ENCODE measurements at places on chromosomes 1 and 21. TPM values are rescaled to one million over a fixed set of nuclear protein-coding genes. Genes with fewer than 3 reads are reported as not detected.

Gene OR2AK2
- 0.88 TPM for total RNA-seq

Gene SIM2
- not detected for total RNA-seq

Gene EPHB2
- 0.14 TPM for total RNA-seq

Gene TRABD2B
- not detected for total RNA-seq

Gene RGS2
- 268 TPM for total RNA-seq

Gene HTR6
- 0.18 TPM for total RNA-seq

Gene S100A7
- total RNA-seq, result not detected

Gene GBP1
- total RNA-seq, result 34.8 TPM

Gene PPIAL4G
- total RNA-seq, result 0.33 TPM
